Stimulated activated CD4-positive, alpha-beta T cell treated with anti-CD3 and anti-CD28 coated beads, Interleukin-2, amount 100 ng/mL, for 24 hours (primary cell): ENCODE measurements at places on chromosomes 7 and 10.
A peak's percentile ranks its signal among the peaks of the same experiment; 100 is the strongest.

- peak; percentile 32 for DNase-seq
Measured at GRCh38 chr7:104231054-104232046, 23.5 kb upstream of the ORC5 start.

DNA sequence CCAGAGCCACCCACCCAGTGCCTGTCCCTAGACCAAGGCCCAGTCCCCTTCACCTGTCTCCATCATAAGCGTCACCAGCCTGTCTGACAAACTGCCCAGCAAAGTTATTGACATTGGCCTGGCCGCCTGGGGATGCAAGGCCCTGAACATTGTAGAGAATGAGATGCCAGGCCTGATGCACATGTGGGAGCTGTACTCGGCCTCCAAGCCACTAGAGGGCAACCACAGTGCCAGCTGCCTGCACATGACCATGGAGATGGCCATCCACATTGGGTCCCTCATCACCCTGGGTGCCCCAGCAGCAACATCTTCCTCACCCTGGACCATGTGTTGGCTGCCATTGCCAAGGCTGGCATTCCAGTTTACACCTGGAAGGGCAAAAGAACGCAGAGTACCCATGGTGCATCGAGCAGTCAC lies 63.7 kb upstream of the ANTXRL start:
- DNase-seq = peak; percentile 45

- DNase-seq = no peak
Measured at GRCh38 chr10:61941202-61941681, 39.7 kb downstream of the ARID5B start.

DNA sequence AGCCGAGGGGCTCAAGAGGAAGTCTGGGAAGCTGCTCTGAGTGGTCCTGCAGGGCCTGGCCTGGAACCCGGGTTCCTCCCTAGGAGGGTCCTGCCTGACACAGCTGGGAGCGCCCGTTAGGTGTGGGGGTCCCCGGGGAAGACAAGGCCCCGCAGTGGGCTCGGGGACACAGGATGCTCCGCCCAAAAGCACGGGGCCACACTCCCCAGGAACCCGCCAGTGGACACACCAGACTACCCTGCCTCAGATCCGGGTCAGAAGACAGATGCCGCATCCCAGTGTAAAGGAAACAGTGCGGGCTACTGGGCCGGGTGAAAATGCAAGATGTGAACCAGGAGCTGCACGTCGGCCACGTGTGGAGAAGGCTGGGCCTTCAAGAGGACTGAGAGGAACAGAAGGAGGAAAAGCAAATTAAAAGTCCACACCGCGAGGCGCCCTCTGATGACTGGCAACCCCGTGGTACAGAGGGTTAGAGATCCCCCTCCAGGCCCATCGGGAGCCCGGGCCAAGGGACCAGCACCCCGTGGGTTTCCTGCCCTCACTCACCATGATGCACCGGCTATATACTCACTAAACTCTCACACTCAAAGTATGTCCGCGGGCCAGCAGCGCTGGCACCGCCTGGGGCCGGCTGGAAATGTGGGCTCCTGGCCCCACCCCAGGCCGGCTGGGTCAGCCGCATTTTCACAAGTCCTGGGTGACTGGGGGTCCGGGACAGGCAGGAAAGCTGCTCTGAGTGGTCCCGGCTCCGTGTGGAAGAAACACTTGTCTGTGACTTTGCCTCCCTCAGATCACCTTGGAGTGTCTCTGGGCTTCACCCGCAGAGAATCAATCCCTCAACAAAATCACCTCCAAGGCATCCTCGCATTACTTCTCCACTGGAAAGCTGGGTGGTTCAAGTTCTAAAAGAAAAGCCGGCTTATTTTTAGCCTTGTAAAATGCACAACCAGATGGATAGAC lies 6.1 kb downstream of the STK32C start:
- no peak for DNase-seq

GRCh38 chr10:47178537-47179290 lies 121.3 kb upstream of the GDF10 start:
- no peak for DNase-seq

GRCh38 chr7:106064316-106064715 lies 47.8 kb downstream of the SYPL1 start:
- no peak for DNase-seq

DNA sequence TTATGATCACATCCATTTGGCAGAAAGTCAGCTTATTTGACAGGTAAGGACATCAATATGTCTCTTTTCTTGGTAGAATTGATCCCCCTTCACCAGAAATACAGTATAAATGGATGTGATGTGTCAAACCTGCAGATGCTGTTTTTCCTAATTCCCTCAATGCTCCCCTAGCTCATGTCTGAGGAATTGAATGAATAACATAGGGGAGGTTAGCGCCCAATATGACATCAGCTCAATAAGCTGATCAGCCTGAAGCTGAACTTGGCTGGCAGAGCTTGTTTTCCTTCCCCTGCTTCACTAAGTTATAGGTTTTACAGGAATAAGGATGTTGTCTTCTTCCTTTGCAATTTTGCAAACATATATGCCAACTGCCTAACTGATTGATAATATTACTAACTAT lies 132.5 kb downstream of the REEP3 start:
- DNase-seq = no peak

DNA sequence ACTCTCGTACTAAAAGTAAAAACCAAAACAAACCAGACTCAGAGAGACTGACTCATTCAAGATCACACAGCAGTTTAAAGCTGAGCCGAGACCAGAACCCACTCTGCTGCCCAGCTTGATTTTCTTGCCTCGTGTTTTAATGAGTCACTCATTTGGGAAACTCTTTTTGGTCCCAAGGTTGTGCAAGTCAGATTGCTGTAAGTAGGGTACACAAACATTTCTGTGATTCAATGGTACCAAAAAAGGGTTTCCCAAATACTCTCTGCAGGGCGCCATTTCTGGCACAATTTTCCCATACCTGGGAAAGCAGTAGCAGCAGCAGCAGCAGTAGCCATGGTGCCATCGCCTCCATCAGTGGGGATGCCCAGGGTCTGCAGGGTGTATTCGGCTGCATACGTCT lies 69.9 kb downstream of the ASAH2B start:
- DNase-seq = no peak

- DNase-seq = no peak
Measured at GRCh38 chr7:127822822-127823508, 171.0 kb downstream of the SND1 start.

GRCh38 chr7:99312316-99313203 lies 13.1 kb upstream of the ARPC1A start:
- DNase-seq = peak; percentile 79

DNA sequence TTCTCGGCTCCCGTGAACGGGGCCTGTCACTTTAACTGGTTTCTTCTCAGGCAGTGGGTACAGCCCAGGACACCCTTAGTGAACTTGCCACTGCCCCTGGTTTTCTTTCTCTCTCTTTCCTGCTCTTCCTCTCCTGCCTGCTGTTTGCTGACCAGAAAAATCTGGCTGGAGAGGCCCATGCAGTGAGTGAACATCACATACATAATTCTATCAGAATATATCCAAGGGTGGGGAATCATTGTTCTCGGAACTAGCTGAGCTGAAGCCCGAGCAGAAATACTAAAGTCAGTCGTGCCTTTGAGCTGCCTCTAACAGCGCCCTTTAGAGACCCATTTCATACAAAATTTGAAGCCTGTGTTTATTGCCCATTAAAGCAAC lies 501.5 kb upstream of the GALNT17 start:
- no peak for DNase-seq

- no peak for DNase-seq
Measured at GRCh38 chr7:156656598-156656997, 16.0 kb downstream of the RNF32 start.

DNA sequence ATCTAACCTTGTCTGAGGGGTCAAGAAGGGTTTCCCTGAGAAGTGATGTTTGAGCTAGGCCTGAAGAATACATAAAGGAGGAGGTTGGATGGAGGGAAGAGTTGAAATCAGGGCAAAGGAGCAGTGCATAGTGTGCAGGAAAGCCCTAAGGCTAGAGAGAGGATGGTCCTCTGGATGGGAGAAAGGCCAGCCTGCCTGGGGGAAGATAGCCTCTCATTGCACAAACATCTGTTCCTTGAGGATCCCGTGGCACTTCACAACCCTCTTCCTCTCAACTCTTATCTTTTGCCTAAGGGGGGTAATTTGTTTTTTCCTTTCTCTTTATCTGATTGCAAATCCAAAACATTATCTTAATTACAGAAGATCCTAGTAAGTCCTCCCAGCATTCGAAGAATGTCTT lies 35.7 kb downstream of the STAMBPL1 start:
- DNase-seq = no peak

GRCh38 chr10:93060887-93061593 lies 442 bp downstream of the CYP26C1 start:
- no peak for DNase-seq

DNA sequence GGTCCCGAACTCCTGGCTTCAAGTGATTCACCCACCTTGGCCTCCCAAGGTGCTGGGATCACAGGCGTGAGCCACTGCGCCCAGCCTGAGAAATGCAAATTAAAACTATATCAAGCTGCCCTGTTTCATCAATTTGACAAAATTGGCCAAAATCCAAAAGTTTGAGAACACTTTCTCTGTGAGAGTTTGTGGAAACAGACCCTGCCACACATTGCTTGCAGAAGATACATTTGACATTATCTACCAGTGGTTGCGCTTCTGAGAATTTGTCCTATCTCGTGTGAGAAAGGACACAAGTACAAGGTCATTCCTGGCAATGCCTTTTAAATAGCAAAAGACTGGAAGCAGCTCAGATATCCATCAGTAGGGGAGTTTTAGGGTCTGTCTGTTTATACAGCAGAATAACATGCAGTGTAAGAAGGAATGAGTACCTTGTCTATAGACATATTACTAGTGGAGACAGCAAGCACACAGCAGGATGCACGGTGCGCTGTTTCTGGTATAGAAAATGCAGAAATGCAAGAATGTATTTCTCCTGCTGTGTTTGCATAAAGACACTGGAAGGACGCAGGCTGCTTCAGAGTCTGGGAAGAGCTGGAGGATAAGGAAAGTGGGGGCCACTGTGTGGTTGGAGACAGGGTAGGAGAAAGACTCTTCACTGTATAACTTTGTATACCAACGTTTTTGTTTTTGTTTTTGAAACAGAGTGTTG lies 4.3 kb downstream of the LHPP start:
- no peak for DNase-seq

- peak; percentile 27 for DNase-seq
Measured at GRCh38 chr7:80135309-80136104, 876 bp downstream of the GNAI1 start.

DNA sequence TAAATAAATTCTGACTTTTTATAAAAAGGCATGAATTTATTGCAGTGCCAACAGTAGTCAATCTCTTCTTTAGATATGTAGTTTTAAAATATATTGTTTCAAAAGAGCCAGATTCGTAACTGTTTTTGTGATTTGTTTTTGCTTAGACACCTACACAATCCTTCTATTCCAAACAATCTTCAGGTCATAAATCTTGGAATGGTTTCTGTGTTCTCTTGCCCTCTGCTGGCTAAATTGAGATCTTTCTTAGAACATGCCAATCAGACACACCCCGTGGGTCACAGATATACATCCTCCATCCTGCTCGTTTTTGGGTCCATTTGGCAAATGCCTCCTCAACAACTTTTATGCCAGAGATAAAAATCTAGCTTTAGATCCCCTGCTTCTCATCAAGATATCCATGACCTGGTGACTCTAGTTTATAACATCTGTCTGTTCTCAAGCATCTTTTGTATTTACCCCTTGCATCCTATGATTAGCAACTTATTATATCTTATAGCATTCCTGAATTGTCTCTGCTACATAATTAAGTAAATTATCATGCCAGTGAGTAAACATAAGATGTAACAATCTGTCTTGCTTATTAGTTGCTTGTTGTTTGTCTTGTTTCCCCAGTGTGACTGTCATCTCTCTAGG lies 35.3 kb upstream of the IFRD1 start:
- no peak for DNase-seq

- DNase-seq = no peak
Measured at GRCh38 chr7:107847168-107847835, 43.7 kb upstream of the DLD start.

GRCh38 chr7:104156842-104157277 lies 51.0 kb downstream of the ORC5 start:
- DNase-seq = no peak

DNA sequence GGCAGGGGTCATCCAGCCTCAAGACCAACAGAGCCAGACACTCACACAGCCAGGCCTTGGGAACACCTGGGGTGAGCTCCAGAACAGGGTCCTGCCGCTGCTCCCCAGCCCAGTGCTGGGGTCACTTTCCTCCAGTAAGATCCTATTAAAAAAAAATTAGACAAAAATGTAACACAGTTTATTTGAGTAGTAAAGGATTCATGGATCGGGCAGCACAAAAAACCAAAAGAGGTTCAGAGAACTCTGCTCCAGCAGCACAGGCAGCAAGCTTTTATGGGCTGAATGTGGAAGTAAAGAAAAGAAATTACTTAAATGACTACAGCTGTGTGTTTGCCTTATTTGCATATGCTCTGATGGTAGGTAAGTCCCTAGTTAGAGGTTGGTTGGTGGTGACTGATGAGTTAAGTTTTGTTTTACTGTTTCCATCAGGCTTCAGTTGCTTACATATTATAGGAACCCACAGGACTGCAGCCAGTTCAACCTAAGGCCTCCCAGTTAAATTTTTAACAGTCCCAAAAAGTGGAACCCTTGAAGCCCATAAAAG lies 80.5 kb upstream of the FGFR2 start:
- no peak for DNase-seq

DNA sequence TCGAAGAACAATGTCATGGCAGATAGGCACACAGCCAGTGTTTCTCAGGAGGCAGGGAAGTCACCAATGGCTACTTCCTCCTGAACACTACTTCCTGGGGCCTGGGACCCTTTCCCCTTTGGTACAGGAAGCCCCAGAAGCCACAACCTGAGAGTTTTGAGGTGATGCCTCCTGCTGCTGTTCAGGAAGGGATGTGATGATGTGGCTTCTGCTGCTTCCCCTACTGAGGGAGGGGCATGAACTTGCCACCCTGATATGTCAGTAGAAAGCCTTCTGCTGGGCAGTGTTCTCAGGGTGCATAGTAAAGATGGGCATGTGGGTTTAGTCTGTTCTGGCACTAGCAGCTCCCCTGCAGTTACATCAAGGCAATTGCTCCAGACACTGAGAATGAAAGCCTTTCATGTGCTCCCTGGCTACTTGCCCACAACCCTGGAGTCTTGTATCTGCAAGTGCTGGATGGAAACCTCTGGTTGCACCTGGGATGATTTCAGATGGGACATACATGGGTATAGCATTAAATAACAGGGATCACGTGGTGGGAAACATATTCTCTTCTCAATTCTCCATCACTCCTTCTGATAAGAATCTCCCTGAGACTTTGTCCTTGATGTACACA lies 69.3 kb downstream of the ADRA2A start:
- no peak for DNase-seq

DNA sequence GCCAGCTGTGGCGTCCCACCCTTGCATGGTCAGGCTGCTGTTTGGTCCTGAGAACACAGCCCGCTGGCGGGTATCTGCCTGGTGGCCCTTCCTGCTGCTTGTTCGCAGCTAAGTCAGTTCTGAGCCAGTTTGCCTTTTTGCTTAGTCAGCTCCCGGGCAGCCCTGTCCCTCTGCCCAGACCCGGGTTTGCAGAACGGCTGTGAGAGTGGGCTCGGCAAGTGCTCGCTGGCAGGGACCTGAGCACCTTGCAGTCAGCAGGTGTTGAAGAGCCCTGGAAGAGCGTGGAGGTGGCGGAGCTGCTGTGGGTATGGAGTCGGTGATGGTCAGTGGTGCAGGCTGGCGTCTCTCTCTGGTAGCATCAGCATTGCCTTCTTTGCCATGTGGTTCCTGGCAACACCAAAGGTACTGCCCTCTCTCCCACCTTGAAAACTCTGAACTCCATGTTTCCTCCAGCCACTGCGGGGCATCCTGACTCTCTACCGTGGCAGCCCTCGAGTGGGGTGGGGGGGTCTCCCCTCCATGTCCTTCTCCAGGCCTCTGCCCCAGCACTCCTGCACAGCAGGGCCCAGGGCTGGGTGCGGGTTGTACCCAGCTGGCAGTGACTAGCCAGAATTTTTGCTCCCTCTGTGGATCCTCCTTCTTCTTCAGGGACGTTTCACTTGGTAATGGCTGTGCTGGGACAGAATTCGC lies 4.6 kb downstream of the INPP5A start:
- no peak for DNase-seq
